Left colon (tissue), 2 donors: ENCODE measurements at places on chromosomes 2 and 18. TPM values are rescaled to one million over a fixed set of nuclear protein-coding genes. Genes with fewer than 3 reads are reported as not detected.

DNA sequence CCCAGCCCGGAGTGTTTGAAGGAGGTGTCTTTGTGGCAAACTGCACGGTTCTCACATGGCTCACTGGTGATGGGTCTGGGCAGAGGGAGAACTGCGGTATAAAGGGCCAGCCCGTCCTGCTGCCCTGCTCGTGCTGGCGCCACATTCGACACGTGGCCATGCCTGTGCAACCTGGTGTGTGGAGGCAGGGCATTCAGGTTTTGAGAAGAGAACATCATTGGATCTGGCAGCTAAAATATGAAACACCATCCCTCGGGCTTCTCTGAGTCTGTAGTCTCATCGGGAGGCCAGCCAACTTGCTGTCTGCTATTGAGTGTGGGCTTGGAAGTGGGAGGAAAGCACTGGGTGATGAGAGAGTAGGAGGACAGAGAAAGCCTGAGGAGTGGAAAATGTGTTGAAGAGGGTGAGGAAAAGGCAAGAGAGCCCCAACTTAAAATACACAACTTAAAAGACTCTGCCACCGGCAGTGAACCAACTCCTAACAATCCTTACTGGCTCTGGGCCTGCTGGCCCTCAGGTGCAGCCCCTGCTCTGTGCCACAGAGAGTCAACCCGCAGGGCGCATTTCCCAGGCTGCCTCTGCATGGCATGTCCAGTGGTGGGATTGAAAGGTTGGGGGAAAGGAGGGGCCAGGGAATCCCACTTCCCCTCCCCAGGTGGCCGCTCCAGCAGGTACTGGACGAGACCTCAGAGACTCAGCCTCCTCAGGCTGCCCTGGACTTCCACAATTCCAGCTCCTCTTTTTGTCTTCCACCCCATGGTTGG lies 112.7 kb upstream of the DLX2 start:
- no peak for DNase-seq

GRCh38 chr2:226898897-226899296 lies 63.0 kb downstream of the RHBDD1 start:
- no peak for DNase-seq

DNA sequence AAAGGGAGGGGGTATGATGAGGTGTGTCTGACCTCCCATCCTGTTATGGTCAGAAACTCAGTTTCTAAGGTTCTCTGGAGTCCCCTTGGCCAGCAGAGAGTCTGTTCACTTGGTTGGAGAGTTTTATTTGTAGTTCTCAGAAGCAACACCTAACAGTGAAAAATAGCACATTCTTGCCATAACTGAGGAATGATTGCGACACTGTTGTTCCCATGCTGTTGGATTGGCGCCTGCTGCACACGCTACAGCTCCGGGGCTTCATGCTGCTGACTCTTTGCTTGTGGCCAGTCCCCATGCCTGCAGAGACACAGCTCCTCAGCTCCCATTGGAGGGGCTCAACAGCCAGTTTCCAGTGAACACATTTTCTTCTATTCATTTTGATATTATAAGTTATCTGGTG lies 42.1 kb downstream of the TPGS2 start:
- no peak for DNase-seq

DNA sequence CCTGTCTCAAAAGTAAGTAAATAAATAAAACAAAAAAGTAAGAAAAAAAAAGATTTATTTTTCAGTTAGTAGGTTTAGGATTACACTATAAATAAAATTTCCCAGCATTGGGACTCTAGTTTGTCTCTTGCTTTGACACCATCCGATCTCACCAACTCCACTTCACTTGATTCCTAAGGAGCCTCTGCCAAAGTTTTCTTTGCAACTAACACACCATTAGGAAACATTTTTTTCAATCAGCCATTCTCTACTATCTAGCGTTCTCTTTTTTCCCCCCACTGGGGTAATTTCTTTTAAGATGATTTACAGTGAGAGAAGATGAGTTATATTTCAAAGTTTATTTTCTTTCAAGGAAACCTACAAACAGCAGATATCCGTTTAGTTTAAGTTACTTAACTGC lies 10.6 kb upstream of the NEMP2 start:
- no peak for DNase-seq

GRCh38 chr2:103898561-103898960 lies 955.4 kb upstream of the POU3F3 start:
- no peak for DNase-seq

DNA sequence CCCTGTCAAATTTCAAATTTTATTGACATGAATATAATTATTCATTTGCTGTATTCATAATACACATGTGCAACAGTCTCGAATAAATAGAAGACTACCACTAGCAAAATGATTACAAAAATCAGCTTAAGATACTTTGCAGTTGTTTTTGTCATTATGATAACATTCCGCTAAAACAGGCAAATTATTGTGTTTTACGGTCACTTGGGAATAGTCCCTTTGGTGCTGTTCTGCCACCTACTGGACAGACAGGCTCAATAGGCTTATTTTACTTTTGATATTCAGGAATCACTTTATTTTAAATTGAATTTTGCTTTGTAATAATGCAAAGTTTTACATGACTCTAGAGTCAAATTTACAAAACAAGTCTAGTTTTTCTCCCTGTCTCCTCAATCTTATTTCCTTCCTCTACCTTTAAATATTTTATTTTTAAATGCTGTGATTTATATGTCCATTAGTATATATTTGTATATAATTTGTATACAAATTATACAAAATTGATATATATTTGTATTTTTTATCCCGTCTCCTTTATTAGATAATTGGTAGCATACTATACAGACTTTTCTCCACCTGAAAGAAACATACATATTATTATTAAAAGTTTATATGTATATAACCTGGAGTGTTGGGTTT lies 456.3 kb downstream of the DLGAP1 start:
- no peak for DNase-seq

GRCh38 chr2:75243219-75243618 lies 43.9 kb upstream of the TACR1 start:
- no peak for DNase-seq

GRCh38 chr18:6729247-6730091 lies at the start of gene ARHGAP28:
ARHGAP28 (plus strand) TSS chr18:6729716; CDS start chr18:6729822, 106 bp downstream.
- peak; percentile 87 for DNase-seq

DNA sequence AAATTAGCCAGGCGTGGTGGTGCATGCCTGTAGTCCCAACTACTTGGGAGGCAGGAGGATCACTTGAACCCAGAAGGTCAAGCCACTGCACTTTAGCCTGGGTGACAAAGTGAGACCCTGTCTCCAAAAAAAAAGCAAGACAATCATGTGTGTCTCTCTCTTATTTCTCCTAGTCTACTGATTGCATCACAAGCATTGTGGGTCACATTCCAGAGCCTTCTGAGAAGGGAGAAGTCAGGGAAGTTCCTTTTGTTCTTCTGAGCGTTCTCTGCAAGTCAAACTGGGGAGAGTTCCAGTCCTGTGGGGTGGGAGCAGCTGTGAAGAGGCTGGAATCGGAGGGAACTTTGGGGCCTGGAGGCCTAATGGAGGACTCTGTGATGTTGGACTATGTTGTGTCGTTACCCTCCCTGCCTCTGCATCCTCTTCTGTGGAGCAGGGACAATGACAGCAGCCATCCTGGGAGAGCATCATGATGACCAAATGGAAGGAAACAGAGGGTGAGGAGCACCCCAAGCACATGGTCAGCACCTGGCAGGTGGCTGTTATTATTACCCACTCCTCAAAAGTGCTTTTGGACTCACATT lies 115.4 kb downstream of the MRO start:
- no peak for DNase-seq

GRCh38 chr18:36099311-36099710 lies 29.8 kb downstream of the SLC39A6 start:
- DNase-seq = no peak

DNA sequence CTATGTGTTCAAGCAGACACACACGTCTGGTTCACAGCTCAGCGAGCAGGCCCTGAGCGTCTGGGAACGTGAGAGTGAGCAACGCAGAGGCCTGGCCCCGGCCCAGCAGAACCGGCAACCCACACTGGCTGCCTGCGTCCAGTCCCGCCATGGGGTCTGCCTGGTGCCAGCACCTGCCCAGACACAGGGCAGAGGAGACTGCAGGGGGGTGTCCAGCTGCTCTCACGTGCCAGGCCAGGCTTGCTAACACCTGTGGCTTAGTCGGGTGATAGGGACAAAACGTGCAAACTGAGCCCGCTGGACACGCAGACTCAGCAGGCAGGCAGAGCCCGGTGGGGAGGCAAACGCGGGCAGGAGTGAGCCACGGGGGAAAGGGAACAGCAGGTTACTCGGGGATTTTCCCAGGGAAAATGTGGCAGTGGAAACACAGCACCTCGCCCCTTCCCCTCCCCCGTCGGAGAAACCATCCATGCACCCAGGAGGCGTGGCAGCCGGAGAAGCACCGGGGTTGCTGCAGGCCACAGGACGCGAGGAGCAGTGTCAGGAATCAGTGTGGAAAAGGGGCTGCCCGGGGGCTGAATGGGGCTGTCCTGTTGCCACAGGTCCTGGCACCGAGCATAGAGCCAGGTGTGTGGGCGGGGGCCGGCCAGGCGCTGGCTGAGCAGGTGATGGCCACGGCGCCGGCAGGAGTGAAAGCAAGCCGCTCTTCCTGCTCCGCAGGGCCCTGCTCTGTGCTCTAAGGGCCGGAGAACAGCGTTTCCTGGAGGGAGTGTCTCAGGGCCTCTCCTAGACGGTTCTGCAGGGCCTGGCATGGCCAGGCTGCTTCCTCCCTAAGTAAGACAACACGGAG lies 154.7 kb downstream of the HDAC4 start:
- DNase-seq = peak; percentile 68

- no peak for DNase-seq
Observed at GRCh38 chr2:235049069-235049468, 97.3 kb downstream of the SH3BP4 start.

- no peak for DNase-seq
Observed at GRCh38 chr18:27136208-27136535, 48.9 kb downstream of the CHST9 start.

DNA sequence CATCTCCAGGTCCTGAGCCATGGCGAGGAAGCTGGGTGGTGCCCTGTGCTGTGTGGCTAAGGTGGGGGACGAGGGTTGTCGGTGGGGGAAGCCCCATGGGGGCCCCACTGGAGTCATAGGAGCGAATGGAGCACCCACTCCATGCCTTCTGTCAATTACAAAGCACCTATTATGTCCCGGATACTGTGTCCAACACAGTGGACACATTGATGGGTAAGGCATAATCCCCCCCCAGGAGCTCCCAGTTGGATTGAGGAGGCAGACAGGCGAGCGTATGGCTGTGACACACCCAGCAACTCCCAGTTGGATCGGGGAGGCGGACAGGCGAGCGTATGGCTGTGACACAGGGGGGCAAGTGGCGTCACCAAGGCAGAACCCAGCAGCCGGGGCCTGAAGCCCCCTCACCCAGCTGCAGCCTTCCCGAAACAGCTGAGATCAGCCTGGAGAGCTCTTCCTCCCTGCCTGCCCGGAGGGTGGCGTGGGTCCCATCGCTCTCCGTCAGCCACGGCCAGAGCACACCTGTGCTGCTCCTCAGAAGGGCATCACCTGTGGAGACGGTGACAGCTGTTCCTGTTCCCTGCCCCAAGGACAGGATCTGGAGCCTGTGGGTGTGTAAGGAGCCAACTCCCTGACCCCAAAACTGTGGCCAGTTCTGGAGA lies 69.6 kb downstream of the HPCAL1 start:
- no peak for DNase-seq

DNA sequence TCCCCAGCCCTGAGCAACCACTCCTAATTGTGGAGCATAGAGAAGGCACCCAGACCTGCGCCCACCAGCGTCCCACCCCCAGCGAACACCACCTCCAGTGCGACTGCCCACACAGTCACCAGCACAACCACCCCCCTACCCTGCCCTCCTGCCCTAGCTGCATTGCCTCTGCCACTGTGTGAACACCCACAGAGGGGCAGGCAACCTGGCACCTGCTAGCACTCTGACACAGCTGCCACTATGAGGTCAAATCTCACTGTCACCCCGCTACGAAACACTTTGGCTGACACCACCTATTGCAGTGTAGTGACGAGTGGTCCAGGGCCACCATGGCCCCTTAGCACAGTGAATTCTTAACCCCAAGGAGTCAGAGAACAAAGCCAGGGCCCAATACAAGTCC lies 14.1 kb upstream of the EIF2AK3 start:
- DNase-seq = no peak

DNA sequence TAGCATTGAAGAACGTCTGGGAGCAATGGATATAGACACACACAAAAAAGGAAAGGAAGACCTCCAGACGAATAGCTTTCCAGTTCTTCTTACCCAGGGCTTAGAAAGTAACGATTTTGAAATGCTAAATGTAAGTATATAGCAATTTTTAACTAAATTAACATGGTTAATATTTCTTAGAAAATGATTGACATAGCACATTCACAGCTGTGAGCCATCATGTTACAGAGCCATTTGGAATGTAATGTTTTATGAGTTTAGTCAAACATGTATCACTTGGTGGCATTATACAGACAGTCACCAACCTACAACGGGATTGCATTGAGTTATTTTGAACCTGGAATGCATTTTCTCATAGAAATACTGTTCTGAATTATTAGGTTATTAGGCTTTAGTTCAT lies 35.1 kb downstream of the WDR43 start:
- no peak for DNase-seq

DNA sequence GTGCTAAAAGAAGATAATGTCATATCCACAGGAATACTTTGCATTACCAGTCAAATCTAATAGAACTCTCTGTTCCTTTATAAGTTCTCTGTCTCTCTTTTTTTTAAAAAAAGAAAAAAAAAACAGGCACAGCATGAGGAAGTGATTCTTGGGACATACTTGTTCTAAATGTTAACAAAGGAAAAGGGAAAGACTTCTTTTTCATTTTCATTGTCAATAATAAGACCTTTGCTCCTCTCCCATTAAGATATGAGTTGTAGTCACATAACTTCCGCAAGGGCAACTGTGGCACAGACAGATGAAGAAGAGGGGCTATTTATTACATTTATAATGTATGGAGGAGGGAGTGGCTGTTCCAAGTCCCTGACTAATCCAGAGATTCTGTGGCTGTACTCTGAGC lies 4.7 kb downstream of the CD302 start:
- no peak for DNase-seq

DNA sequence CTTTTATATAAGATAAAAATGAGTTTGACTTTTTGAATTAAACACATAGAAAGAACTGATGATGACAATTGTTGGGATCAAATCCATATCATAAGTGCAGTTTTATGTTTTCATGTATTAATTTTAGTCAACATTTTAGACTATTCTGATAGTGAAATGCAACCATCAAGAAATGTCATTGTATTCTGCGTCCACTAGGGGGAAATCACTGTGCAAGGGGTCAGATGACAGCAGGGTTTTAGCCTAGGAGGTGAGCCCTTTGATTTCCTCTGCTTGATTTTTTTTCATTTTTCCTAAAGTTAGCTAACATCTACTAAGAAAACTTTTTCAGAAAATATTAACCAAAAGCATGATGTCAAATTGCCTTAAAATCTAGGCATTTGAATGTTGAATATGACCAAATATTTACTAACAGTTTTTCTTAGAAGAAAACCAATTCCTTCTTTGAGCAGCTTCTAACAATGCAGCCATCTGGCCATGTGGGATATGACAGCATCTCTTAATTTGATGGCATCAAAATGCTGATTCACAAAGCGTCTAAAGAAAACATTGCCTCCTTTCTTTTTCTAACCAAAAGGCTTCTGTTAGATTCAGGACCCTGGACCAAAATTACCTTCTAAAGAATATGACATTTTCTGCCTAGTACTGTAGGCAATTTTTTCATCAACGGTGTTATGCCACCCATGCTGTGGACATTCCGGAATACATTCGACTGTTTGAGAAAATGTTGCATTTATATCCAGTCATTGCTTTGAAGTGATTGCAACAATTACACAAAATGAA lies 141.5 kb downstream of the SPHKAP start:
- no peak for DNase-seq

LIMS3 gene
- 1.3 TPM for total RNA-seq

CRYGC gene
- total RNA-seq = not detected

NMS gene
- not detected for total RNA-seq

ACMSD gene
- total RNA-seq = not detected
